Fibroblast of skin of back (primary cell): ENCODE measurements at places on chromosomes 6 and 20.

DNA sequence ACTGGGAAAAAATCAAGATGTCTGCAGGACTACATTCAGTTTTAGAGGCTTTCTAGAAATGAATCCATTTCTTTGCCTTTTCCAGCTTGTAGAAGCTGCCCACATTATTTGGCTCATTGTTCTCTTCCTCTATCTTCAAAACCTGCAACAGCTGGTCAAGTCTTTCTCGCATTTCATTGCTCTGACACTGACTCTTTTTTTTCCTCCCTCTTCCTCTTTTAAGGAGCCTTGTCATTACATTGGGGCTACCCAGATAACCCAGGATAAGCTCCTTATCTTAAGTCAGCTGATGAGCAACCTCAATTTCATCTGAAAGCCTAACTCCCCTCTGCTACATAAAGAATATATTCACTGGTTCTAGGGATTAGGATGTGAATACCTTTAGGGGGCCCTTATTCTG is 53.2 kb upstream of the CEP162 start:
- DNase-seq = no peak

DNA sequence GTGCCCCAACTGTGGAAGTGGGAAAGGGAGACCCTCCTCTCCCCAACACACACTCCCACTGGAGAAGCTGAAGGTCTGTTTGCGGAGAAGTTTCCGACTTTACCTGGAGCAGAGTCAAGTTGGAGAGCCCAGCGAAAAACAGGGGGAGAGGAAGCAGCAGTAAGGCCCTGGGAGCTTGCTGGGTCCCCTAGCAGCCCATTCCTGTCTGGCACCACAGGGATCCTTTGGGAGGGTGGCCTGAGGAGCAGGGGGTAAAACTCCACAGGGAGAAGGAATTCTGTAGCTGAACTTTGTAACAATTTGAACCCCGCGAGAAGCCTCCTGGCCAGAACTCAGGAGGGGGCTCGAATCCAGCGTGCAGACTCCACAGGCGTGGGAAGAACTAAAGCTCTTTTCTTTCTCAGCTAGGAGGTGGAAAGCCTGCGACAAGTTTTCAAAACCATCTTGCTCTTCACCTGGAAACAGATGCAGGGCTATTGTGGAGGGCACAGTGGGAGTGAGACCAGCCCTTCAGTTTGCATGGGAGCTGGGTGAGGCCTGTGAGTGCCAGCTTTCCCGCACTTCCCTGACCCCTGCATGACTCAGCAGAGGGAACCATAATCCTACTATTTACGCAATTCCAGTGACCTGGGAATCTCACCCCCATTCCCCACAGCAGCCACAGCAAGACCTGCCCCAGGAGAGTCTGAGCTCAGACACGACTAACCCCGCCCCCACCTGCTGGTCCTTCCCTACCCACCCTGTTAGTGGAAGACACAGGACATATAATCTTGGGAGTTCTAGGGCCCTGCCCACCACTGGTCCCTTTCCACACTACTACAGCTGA is 25.8 kb downstream of the SERPINB9 start:
- peak; percentile 32 for DNase-seq

DNA sequence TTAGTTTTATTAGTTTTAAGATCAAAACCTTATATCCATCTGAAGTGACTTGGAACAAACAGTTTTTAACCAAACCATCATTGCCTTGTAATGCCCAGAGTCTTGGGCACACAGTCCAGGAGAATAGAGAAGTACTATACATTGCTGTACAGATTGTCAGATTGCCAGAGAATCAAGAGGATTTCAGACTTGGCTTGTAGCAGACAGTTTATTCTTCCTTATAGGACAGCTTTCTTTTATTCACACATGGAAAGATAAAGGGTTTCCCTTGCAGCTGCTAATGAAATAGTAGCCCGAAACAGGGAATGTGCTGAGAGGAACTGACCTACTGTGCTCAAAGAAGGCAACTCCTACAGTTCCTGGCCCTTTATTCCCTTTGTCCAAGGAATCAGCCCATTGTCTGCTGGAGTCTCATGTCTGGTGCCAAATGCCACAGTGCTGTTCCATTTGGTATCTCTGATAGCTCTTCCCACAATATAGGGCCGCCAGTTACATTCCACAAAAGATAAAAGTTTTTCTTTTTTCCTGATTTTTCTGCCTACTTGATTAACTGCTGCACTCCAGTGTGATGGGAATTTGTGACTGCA is 30.6 kb downstream of the DCBLD1 start:
- no peak for DNase-seq

DNA sequence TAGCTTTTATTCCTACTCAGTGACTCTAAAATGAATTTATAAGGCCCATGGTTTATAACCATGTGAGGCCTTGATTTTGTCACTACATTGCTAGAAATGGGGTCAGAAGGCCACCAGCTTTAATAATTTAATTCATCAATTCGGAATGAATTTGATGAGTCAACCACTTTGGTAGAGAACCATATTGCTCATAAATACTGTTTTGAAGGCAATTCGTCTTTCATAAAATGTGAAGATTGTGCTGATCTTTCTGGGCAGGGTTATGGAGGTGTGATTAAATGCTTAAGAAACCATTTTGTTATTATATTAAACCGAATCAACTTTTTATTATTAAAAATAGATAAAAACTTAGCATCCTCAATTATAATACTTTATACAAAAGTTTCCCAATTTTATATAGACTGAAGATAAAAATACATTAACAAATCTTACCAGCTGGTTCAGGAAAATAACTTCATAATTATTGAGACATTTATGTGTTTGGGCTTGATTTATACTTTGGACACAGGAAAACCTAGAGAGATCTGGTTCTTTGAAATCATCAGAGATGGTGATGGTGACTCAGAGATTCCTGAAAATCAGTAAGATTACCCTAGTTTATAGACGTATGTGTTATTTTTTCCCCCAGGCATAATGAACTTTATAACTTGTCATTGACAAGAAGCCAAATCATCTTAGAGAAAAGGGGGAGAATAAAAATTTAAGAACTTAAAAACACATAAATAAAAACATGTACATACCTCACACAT is 10.6 kb downstream of the HCRTR2 start:
- DNase-seq = no peak

DNA sequence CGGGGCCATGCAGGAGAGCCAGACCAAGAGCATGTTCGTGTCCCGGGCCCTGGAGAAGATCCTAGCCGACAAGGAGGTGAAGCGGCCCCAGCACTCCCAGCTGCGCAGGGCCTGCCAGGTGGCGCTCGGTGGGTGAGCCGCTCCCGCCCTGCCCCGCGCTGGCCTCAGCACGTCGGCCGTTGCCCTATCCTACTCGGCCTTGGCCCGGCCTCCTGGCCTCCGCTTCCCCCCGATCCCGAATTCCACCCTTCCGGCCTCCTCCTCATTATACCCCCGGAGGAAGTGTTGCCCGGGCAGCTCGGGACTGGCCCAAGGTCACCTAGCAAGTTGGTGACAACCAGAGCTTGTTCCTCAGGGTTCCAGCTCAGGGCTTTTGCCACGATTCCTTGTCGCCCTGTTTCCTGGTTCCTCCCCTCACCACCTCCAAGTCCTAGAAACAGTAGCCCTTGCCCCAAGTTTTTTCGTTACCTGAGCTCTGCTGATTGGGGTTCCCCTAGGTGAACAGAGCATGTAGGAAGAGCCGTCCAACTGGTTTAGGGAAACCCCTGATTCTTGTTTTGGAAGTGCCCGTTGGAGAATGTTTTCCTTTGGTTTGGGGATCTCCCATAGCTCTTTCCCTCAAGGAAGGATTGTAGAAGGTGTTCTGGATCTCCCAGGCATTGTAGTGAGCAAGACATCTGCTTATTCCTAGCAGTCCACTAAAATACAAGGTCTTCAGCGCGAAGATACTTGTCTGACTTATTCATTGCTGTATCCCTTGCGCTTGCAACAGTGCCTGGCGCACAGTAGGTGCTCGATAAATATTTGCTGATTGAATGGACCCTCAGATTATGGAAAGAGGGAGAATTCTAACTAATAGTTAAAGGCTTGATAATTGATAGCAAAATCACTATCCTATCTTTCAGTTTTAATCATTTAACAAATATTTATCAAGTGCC is 641 bp downstream of the ARFGEF2 start:
- DNase-seq = peak; percentile 44

DNA sequence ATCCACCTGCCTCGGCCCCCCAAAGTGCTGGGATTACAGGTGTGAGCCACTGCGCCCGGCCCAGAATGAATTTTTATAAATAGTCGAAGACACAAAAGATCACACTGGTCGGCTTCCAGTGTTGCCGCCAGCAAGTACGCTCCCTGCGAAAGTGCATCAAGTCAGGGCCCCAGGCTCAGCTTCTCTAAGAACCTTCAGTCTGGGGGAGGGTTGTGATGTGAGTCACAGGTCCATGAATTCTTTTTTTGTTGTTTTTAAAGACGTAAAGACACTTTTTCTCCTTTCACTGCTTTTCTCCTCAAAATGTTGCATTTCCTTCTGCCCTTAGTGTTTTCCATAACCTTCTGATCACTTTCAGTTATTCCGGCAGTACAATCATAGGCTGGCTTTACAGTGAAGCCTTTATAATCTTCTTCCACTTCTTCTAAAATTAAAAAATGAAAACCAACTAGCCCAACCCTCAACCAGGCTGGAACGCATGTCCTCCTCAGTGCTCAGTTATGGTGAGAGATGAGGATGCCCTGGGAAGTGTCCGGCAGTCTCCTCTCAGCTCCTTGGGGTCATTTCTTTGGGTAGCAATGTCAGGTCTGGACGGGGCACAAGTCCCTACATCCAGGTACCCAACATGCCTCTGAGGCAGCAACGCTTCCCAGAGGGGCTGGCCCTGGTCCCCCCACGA is 66.6 kb downstream of the CSE1L start:
- DNase-seq = peak; percentile 63

DNA sequence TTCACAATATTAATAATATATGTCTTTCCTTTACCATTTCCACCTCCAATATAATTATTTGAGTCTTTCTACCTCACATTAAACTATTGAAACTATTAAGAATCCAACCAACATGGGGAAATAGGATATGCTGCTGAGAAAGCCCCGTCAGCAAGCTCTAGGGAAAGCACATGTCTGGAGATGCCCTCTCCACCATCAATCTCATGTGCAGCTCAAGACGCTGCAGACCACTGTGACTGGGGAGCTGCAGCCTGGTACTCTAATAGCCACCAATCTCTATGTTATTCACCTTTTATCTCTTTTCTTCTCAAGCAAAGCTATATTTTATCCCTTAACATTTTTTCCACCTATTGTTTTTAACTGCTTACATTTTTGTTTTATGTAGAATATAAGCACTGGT is 50.3 kb downstream of the COL9A1 start:
- DNase-seq = no peak

DNA sequence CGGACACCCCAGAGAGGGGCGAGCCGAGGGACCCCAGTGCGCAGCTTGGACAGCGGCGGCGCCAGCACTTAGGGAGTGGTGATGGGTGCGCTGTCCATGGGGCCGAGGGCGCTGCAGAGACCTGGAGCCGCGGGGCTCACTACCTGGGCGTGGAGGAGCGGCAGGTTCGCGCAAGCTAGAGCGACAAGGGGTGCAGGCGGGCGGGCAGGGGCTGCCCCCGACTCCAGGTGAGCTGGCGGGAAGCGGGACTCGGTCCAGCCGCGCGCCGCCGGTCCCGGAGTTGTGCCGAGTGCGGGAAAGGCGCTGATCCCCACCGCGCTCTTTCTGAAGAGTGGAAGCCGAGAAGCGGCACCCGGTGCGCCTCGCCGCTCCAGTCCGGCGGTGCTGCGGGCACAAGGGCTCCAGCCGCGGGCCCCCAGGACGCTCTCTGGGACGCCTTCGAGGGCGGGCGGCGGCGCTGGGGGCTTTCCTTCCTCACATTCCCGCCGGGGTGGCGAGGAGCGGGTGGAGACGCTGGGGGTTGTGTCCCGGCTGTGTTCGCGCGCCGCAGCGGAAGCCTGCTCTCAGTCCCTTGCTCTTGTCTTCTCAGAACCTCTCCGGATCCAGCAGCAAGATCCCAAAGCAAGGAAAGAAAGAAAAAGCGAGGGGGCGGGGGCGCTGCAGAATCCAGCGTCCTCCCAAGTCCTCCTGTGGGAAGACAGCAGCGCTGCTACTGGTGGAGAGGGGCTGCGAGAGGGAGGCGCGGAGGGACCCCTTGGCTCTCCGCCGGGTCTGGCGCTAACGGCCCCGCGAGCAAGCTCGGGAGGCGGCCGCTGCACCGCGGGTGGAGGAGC is at the start of gene B3GAT2:
Gene B3GAT2, minus strand, starts transcription at position 610 of the 833 bp plus-strand sequence. CDS start 631 bp downstream, outside the sequence.
- DNase-seq = peak; percentile 17

DNA sequence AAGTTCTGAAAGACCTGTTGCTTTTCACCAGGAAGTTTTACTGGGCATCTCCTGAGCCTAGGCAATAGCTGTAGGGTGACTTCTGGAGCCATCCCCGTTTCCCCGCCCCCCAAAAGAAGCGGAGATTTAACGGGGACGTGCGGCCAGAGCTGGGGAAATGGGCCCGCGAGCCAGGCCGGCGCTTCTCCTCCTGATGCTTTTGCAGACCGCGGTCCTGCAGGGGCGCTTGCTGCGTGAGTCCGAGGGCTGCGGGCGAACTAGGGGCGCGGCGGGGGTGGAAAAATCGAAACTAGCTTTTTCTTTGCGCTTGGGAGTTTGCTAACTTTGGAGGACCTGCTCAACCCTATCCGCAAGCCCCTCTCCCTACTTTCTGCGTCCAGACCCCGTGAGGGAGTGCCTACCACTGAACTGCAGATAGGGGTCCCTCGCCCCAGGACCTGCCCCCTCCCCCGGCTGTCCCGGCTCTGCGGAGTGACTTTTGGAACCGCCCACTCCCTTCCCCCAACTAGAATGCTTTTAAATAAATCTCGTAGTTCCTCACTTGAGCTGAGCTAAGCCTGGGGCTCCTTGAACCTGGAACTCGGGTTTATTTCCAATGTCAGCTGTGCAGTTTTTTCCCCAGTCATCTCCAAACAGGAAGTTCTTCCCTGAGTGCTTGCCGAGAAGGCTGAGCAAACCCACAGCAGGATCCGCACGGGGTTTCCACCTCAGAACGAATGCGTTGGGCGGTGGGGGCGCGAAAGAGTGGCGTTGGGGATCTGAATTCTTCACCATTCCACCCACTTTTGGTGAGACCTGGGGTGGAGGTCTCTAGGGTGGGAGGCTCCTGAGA is at the start of gene HFE:
Gene HFE, plus strand, starts transcription at position 146 of the 832 bp plus-strand sequence. Its CDS starts 12 bp downstream, at position 158.
- peak; percentile 66 for DNase-seq

- DNase-seq = no peak
Measured at GRCh38 chr6:142326540-142326939, 24.7 kb downstream of the ADGRG6 start.

DNA sequence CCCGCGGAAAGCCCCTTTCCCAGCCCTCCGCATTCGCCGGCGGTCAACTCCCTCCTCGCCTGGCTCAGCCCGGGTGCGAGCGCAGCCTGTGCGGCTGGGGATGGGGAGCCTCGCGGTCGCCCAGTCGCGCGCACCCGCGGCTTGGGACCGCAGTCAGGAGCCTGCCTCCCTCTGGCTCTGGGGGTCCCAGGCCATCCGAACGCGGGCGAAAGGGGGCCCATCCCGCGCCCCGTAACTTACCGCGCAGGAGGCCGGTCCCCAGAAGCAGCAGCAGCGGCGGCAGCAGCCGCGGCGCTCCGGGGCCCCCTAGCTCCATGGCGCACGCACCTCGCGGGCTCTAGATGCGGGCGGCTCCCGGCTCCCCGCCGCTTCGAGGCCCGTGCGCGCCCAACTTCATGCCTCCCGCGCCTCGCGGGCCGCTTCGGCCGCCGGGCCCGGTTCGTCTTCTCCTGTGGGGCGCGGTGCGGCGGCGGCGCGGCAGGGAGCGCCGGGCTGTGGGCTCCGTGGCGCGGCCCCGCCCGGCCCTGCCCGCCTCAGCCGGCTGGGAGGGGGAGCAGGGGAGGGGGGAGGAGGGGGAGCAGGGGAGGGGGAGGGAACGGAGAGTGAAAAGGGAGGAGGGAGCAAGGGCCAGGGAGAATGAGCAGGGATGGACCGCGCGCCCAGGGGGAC is at the start of gene CHRNA4:
Gene CHRNA4, minus strand, starts transcription at position 500 of the 669 bp plus-strand sequence. Its CDS starts 184 bp downstream, at position 316.
- no peak for DNase-seq
